ENCODE measurements at places on chromosomes 5 and 9.

DNA sequence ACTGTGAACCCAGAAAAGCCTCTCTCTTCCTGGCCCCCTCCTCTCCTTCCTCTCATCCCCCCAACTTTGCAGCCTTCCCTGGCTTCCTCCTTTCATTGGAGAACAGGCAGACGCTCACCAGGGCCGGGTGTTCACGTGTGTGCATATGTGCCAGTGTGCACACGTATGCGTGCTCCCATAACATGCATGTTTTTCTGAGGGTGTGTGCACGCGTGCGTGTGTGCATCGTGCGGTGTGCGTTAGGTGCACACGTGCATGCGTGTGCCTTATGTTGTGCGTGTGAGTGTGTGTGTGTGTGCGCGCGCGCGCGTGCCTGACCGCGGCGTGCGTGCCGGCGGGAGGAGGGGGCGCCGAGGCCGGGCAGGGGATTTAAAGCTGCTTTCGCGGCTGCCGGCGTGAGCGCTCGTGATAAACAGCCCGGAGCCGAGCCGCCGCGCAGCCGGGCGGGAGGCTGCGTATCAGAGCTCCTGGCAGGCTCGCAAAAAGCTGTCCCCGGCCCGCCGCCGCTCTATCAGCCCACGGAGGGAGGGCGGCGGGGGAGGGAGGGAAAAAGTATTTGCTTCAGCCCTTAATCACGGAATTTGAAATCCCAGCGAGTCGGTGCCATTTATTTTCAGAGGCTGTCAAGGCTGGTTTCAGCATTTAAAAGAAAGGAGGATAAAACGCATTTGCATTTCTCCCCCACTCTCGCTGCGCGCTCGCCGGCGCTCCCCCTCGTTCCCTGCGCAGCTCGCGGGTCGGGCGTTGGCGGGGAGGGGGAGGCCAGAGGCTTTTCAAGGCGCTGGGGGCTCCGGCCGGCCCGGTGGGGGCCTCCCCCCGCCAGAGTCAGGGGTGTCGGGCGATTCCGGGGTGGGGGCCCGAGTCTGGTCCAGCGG is 183.9 kb downstream of the C9orf50 start:
- DNase-seq: no peak

DNA sequence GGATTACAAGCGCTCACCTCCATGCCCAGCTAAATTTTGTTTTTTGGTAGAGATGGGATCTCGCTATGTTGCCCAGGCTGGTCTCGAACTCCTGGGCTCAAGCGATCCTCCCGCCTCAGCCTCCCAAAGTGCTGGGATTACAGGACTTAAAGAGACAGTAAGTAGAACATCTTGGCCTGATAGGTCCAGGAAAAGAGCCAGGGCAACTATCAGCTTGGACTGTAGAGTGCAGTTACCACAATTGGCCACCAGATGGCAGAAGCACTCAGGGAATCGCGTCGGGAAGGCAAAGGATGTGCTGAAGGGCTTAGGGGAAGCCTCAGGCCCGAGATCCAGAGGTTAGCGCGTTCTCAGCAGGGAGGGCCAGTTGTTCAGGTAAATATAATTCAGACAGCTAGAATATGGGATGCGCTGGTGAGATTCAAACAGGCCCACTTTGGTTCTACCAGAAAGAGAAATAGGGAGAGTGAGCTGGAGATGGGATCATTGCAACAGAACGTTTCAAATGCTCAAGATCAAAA is 21.5 kb downstream of the C9orf57 start:
- DNase-seq: peak; percentile 61

DNA sequence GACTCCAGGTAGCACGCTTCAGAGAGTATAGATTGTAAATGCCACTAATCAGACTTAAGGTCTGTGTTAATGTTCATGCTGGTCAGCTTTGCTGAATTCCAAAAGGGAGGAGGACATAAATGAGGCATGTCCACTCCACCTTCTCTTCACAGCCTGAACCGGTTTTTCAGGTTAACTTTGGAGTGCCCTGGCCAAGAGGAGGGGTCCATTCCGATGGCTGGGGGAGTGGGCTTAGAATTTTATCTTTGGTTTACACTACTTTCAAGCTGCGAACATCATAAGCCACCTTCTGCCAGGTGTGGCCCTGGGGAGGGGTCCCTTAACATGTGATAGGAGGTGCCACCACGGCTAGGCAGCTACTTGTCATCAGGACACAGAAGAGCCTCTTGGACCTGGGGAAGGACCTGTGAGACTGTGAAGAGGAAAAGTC is 24.2 kb downstream of the ABO start:
- DNase-seq: no peak

GRCh38 chr5:77006124-77006523 is 24.1 kb upstream of the AGGF1 start:
- no peak for DNase-seq

- DNase-seq: no peak
These were observed 16.0 kb upstream of the PTPDC1 start for GRCh38 chr9:94068257-94068656.

DNA sequence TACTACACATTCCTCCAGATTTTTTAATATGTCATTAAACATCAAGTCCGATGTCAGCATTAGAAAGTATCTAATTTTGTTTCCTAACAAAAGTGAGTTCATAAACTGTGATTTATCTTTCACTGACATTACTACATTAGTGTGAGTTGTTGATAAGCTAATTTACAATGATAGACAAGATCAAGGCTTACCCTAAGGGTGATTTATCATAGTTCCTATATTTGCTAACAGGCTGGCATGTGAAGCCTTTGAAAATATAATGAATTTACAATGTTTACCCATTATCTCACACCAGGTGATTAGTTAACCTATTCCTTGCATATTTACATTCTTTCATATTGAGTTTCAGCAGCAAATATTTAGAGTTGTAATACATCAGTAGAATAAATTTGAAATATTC is 1096.9 kb upstream of the NUDT12 start:
- DNase-seq: no peak

GRCh38 chr9:115969096-115969495 is 184.5 kb upstream of the PAPPA start:
- DNase-seq: no peak

DNA sequence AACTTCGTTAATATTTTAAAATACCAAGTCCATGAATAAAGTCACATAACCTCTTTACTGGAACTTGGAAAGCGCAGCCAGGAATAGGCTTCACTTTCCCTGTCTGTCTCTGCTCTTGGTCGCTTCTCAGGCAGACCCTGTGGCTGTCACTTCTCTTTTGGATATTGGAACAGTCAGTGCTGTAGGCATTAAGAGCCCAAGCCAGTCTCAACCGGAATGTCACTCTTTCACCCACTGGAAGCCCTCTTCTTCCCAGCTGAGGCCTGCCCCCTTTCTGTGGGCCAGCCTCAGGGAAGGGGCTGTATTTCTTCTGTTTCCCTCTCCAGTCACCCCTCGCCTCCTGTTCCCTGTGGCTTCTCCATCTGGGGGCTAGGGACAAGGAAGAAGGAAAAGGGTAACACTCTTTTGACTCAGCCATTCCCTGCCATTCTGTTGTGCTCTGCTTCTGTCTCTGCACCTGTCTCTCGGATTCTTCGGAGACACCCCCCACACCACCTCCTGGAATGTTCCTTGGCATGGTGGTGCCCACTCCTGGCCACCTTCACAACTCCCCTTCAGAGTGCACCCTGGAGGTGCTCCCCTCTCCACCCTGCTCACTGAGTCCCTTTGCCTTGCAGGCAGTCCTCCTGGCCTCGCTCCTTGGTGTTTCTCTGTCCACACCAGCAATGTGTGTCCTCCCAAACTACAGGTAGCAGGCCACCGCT is 103.4 kb downstream of the TRIO start:
- no peak for DNase-seq
